CD4-positive, alpha-beta T cell treated with Interleukin-4 for 4 hours (primary cell): ENCODE measurements at places on chromosomes 3 and 15.

DNA sequence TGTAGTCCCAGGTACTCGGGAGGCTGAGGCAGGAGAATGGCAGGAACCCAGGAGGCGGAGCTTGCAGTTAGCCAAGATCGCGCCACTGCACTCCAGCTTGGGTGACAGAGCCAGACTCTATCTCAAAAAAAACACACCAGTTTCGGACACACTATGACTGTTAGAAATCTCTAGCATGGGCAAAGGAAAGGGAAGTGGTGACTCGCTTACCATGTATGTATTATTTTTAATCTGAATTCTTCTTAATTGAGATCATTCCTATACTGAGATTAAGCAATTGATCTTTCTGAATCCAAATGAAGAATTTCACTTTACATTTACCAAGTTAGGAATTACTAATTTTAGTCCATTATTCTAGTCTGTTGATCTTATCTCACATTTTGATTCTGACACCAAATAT, 459.2 kb upstream of the ALCAM start:
- DNase-seq = no peak

GRCh38 chr15:72047020-72047419, 70.9 kb downstream of the MYO9A start:
- no peak for DNase-seq

DNA sequence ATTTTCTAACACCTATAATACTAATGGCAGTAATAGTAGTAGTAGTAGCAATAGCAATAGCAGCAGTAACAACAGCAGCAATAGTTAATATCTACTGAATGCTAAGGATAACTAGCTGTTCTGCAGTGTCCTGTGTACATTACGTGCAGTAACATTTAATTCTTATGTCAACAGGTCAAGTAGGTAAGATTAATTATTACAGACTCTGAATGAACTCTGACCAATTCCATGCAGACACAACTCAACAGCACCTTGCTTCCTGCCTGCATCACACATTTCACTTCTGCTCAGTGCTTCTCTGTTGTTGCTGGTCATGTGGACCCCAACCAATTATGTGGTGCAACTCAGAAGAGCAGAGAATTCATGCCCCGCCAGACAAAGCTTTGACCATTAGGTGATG, 39.9 kb upstream of the ARHGEF26 start:
- DNase-seq = no peak

GRCh38 chr3:54870423-54870822, 57.4 kb downstream of the LRTM1 start:
- DNase-seq = no peak

GRCh38 chr15:56532721-56533460, 68.0 kb upstream of the MNS1 start:
- DNase-seq = no peak

GRCh38 chr15:77001351-77001750, 6.4 kb downstream of the PSTPIP1 start:
- DNase-seq = no peak

DNA sequence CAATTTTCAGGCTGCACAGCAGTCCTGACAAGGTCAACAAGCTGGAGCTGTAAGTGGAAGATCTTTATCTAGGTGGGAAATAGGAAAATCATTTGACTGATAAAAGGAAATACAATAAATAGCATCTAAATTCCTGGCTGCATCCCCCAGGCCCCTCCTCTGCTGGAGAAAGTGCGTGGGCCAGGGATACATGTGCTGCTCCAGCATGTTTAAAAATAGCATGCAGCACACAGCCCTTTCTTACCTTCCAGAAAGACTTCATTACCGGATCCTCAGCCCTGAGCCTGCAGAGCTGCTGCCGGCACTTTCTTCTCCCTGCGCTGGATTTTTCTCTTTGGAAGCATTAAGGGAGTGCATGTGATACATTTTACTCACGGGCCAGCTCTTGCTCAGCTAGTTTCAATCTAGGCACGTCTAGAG, 77.3 kb downstream of the HMG20A start:
- DNase-seq = no peak

DNA sequence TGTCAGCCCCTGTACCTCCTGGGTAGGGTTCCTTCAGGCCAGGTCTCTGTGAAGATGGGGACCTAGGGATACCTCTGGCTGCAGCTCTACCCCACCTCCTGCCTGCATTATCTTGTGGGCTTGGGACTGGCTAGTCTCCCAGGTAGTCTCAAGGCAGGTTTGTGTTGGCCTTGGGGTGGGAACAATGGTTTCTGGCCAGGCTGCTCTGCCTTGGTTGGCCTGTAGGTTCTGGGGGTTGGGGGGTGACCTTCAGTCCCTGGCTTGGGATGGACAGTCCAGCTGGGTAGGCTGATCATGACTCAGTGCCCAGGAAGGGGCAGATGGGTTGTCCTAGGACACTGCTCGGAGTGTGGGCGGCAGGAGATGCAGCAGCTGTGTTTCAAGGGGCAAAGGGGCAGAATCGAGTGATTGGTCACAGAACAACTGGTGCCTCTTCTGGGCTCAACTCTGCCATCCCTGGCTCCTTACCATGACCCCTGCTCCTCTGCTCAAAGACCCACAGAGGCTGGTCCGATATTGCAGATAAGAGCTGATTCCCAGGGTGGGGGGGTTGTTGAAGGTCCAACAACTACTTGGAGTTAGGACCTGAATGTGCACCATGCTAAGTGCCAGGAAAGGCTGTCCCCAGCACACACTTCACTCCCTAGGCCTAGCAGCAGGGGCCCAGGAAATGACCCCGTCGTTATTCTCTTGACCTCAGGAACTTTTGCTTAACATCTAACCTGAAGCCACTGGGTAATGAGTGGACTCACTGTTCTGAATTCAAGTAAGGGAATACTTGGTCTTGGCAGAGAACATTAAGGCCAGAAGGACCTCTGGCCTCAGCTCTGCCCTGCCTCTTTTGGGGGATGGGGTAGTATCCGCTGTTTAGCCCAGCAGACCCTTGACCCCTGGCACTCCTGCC, 18.1 kb upstream of the BSN start:
- no peak for DNase-seq

- no peak for DNase-seq
These were observed 44.0 kb downstream of the KLF15 start for GRCh38 chr3:126313166-126313565.

DNA sequence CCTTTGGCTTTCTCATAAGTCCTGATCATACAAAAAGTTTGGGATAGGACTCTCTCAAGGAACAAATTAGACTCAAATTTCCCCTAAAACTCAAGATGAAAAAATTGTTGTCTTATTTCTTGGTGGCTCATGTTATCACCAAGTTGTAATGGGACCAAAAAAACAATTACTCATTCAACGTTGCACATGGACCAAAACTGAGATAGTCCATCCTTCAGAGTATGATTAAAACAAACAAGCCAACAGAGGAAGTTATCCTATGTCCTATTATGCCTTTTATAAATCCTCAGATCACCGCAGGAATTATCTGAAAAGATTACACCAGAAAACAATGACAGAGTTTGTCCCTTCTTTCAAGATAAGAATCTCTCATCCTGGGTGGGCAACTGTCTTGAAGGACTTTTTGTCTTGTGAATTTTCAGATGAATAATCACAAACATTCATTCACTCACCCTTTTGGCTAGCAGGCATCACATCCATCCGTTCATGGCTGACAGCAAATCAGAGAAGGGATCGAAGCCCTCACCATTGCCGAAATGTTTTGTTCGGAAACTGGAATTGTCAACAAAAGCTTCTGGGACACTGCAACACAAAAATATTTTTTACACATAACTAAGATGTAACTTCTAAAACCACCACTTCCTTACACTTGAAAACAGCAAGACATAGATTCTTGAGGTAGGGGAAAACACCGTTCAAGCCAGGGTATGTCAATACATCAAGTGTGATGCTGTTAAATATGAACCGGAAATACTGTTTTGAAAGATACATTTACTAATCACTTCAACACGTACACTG, 90.4 kb downstream of the FOXP1 start:
- peak; percentile 90 for DNase-seq

DNA sequence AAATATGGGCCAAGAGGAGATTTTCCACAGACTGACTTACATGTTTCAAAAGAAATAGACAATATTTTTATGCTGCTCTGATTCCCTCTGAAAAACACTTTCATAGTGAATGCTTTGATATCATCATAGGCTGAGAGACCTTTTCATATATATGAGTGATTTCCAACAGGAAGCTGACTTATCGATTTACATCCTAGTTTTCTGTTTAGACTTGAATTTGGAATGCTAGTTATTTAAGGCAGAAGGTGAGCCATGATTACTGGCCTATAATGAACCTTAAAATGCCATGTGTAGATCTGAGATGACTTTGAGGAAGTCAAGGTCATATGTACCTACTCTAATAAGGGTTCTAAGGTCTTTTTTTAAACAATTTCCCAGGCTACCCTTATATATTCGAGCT, 1126.1 kb downstream of the ROBO1 start:
- DNase-seq = no peak

DNA sequence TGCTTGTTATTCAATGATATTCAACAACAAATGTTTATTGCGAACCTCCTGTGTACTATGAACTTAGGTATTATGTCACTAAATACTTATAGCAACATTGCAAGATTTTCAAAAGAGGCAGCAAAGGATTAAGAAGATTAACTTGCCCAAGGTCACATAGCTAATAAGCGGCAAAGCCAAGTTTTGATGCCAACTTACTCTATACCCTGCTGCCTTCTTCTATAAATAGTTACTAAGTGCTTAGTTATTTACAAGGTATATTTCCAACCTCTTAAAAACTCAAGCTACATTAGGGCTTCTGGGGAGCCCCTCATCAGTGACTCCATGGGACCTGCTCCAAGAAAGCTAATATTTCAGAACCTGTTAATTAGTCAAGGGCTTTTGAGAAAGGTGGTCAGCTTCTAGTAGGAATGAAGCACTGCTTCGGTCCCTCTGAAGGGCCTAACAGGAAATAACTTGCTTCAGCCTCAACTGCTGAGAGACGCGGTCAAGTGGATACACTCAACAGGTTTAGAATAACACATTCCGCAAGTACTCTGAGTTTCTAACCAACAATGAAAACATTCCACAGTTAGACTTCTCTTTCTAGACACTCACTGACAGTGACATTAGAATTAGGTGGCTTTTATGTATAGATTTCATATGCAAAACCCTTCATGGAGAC, 125.5 kb downstream of the DGKG start:
- no peak for DNase-seq

DNA sequence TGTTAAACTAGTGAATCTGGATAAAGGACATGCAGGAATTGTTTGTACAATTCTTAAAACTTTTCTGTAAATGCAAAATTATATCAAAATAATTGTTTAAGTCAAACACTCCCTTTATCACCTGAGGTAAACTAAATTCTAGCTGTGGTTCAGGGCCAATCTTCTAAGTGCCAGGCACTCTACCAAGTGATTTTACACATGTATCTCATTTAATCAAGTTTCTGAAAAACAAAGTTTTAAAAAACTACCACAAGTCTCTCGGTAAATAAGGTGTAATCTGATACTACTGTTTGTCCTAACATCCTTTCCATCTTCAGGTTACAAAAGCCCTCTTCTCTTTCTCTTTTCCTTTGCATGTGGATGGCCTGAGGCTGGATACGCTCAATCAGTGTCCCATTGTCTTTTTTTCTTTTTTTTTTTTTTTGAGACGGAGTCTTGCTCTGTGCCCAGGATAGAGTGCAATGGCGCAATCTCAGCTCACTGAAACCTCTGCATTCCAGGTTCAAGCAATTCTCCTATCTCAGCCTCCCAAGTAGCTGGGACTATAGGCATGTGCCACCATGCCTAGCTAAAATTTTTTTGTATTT, 19.3 kb downstream of the IFT80 start:
- no peak for DNase-seq

GRCh38 chr3:181687190-181687589, 24.5 kb upstream of the SOX2 start:
- DNase-seq = no peak

GRCh38 chr3:120726791-120727190, 15.5 kb downstream of the RABL3 start:
- no peak for DNase-seq

GRCh38 chr3:170494766-170495165, 76.1 kb downstream of the CLDN11 start:
- no peak for DNase-seq

GRCh38 chr3:122947738-122948137, 79.8 kb downstream of the SEMA5B start:
- no peak for DNase-seq

DNA sequence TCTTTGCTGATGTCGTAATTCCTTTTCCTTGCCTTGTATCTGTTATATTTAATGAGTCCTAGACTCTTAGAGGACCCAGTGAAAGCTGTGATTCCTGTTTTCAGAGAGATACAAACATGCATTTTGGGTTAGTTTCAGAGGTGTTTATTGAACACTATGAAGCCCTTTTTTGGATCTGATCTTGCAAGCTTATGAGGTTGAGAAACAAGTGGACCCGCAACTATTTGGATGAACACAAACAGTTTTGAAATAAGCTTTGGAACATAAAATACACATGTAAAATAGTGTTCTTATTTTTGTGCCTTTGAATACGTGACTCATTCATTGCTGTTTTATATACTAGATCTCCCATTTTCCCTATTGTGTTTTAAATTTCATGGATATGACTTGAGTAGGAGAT, 33.5 kb downstream of the SNRK start:
- no peak for DNase-seq

DNA sequence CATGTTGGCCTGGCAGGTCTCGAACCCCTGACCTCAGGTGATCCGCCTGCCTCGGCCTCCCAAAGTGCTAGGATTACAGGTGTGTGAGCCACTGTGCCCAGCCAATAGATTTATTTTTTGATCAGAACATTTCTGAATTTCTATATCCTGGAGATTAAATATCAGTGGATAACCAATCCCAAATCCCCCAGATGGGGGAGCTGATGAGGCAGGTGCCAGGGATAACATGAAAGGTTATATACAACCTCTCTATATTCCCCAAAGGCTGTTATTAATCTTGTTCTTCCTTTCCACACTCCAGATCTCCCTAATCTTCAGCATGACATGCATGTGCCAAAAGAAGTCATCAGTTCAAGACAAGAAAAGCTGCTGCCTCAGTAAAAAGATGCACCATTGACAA, 112.3 kb downstream of the WDR76 start:
- no peak for DNase-seq

GRCh38 chr15:57578288-57578900, 13.3 kb upstream of the MYZAP start:
- DNase-seq = no peak

- DNase-seq = no peak
These were observed 58.4 kb upstream of the ABHD17C start for GRCh38 chr15:80636675-80637074.

- DNase-seq = no peak
These were observed 35.0 kb upstream of the PLCL2 start for GRCh38 chr3:16849795-16850194.

DNA sequence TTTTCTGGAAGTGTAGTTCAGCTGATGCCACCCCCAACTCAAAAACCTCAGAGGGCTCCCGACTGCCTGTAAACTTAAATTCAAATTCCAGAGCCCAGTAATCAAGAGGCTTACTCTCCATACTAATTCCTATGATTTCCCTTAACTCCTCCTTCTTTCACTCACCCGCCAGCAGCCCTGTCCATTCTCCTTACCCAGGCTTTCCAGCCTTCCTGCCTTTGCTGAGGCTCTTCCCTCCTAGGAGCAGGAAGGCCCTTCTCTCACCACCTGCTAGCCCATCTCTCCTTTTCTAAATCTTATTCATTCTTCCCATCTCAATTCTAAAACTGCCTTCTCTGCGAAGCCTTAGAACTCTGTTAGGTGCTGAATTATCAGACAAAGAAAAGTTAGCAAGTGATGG, 30.4 kb downstream of the RORA start:
- DNase-seq = no peak

- no peak for DNase-seq
These were observed 38.2 kb upstream of the SUCLG2 start for GRCh38 chr3:67692621-67693020.
